Dermis microvascular lymphatic vessel endothelial cell (primary cell): ENCODE measurements at places on chromosomes 13 and 19. TPM values are rescaled to one million over a fixed set of nuclear protein-coding genes. Genes with fewer than 3 reads are reported as not detected.

OR10H2 gene
- total RNA-seq = not detected in 2 replicates

PSG7 gene
- total RNA-seq = under 0.01 TPM in 1 of 2 replicates, not detected in the other

HIPK4 gene
- under 0.01 TPM in 2 replicates for total RNA-seq

IRGC gene
- not detected in 2 replicates for total RNA-seq

RASGRP4 gene
- not detected in 2 replicates for total RNA-seq

SLC17A7 gene
- 0.13 TPM in 2 replicates for total RNA-seq

LSR gene
- 0.25 and 0.26 TPM in 2 replicates for total RNA-seq

C1QTNF9B gene
- total RNA-seq = not detected in 2 replicates

NLRP12 gene
- 0.51 and 0.76 TPM in 2 replicates for total RNA-seq

RAB3D gene
- total RNA-seq = 34.7 and 35.5 TPM in 2 replicates

GRIK5 gene
- under 0.01 TPM in 1 of 2 replicates, not detected in the other for total RNA-seq

POGLUT2 gene
- 14.5 and 19.5 TPM in 2 replicates for total RNA-seq

GRCh38 chr19:16290692-16291091 lies 33.9 kb upstream of the KLF2 start:
- peak; percentile 94 for DNase-seq

DNA sequence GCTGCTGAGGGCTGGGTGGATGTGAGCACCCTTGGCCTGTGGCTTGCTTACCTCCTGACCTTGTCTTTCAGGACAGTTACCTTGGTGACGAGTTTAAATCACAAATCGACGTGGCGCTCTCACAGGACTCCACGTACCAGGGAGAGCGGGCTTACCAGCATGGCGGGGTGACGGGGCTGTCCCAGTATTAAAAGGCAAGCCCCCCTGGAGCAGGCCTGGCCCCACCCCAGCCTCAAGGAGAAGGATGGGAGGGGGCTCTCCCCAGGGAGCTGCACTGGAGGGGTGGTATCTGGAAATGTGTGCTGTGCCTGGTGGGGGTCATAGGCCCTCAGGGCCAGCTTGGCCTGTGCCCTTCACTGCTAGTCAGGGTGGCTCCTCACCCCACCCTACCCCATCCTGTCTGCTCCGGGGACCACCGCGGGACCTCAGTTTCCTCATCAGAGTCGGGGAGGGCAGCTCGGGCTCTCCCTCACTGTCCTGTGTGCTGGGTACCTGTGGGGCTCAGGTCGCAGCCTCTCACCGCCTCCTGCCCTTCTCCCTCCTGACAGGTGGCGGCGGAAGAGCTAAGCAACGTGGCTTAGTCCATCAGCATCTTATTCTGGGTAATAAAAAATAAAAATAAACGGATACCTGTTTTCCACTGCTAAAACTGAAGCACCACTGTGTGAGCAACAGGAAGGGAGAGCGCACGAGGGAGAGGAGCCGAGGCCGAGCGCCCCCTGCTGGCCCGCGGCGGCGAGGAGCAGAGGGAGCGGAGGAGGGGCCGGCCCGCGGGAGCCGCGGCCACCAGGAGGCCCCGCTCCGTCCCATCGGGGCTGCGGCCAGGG lies 29.8 kb downstream of the CERS1 start:
- peak; percentile 67 for DNase-seq

DNA sequence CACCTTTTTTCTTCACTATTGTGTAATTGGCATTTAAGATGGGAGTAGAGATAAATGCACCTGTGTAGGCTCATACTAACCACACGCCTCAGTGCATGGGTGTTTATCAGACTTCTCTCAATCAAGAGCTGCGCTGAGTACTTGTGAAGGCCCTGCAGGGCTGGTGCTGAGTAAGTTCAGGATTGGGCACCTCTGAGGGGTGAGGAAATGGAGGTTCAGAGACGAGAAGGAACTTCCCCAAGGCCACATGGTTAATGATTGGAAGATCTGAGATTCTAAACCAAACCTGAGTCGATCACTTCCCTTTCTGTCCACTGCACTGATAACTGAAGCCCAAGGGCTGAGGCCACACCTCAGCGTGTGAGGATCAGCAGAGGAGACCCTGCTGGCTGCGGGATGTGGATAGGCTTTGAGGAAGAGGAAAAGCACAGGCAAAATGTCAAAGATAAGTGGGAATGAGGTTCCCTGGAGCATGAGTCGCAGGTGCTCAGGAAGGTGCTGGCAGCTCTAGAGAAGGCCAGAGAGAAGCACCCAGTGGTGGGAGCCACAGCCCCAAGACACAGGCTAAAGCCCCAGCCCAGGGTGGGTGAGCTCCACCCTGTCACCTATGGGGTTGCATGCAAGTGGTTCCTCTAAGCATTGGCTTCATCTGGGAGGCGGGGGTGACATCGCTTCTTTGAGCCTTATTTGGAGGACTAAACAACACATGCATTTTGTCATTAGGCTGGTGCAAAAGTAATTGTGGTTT lies 32.3 kb upstream of the GJB6 start:
- DNase-seq = no peak

- no peak for DNase-seq
Measured at GRCh38 chr19:29422486-29423085, 103.2 kb upstream of the VSTM2B start.

- no peak for DNase-seq
Measured at GRCh38 chr19:48509467-48510194, 2.0 kb downstream of the LMTK3 start.

DNA sequence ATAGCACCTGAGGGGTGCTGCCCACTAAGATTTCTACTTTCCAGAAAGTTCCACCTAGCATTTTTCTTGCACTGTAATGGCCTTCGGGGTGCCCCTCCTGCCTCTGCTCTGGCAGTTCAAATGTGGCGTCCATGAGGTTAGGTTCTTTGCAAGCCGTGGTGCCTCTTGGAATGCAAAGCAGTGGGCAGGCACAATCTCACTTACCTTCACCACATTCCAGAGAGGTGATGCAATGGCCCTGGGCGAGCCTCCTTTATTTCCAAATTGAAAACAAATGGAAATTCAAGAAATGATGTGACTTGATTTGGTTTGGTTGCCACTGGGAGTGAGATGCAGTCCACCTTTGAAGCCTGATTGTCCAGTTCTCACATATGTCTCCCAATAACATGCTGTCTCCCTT lies 46.9 kb downstream of the FGF9 start:
- no peak for DNase-seq

GRCh38 chr19:28836421-28836820 lies 376.5 kb downstream of the UQCRFS1 start:
- no peak for DNase-seq

DNA sequence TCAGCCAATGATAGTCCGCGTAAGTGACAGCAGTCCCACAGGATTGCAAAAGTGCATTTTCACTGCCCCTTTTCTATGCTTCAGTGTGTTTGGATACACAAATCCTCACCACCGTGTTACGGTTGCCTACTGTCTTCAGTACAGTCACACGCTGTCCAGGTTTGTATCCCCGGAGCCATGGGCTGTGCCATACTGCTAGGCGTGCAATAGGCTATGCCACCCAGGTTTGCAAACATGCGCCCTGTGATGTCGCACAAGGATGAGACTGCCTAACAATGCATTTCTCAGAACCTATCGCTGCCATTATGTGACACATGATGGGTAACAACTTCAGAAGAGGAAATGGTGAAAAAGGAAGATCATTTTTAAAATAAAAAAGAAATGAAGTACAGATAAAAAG lies 16.8 kb upstream of the ADPRHL1 start:
- no peak for DNase-seq

DNA sequence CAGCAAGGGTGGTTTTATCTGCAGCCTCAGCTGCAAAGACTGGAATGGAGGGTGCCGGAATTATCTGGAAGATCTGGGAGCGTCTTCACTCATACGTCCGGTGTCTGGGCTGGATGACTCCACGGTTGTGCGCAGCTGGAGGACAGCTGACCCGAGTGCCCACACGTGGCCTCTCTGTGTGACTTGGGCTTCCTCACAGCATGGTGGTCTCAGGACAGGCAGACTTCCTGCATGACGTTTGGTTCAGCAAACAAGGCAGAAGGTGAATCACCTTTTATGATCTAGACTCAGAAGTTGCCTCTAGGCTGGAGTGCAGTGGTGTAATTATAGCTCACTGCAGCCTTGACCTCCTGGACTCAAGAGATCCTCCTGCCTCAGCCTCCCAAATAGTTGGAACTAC lies 33.2 kb downstream of the CACNG6 start:
- DNase-seq = no peak

- DNase-seq = no peak
Measured at GRCh38 chr19:7867092-7867844, 6.9 kb downstream of the PRR36 start.

- no peak for DNase-seq
Measured at GRCh38 chr13:24252136-24252535, 57.2 kb upstream of the C1QTNF9 start.

DNA sequence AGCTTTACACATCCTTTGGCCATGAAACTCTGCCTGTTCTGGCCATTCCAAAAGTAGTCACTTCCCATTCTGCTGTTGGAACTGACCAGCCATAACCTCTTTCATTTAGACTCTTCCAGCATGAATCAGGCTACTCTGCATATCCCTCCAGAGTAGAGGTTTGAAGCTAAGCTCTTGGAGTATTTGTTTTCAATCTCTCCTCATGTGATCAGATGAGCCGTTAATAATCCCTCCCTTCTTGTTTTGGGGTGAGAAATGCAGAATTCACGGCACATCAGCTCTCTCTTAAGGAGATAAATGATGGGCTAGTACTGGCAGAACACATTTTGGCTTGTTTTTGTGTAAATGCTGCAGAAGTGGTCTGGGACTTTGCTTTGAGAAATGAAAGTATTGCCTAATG lies 519.9 kb downstream of the PCDH17 start:
- DNase-seq = no peak

DNA sequence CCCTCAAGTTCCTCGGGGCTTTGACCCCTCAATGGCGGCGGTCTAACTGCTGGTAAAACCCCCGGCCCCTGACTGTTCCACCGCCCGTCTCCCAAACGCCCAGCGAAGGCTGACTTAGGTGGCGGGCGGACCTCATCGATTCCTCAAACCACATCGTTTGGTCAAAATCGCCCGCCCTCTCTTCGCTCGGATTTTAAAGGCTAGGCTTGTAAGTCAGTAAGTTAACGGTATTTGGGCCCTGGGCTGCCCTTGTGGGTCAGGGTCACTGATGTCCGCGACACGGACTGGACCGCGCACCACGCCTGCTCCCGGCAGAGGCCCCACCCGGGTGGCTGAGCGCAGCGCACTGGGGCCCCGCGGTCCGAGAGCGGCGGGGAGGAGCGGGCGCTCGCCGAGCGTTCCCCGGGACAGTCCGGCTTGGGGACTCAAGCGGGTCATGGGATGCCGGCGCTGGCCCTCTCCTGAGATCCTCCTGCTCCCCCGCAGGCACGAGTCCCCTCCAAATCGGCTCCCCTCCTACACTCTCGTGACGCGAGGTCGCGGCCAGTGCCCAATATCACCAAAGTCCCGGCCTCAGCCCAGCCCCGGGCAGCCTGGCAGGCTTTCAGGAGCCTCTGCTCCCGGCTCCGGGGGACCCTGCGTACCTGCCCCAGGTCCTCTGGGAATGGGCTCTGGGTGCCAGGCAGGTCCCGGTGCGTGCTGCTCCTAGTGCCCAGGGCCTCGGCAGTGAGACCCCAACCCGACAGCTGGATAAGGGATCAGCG lies 1.0 kb downstream of the FLT1 start:
- DNase-seq = peak; percentile 35

- DNase-seq = no peak
Measured at GRCh38 chr13:101728021-101728420, 275.5 kb downstream of the ITGBL1 start.

DNA sequence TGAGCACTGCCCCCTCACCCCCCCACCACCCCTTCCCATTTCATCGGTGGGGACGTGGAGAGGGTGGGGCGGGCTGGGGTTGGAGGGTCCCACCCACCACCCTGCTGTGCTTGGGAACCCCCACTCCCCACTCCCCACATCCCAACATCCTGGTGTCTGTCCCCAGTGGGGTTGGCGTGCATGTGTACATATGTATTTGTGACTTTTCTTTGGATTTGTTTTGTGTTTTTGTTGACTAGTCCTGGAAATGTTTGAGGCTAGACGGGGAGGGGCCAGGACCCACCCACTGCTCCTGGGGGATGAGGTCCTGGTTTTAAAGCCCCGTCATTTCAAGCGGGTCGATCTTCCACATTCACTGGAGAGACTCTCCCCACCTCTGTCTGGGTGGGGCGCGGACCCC lies 3.0 kb upstream of the TEKTIP1 start:
- DNase-seq = no peak

- peak; percentile 11 for DNase-seq
Measured at GRCh38 chr19:40322271-40322610, 26.0 kb downstream of the C19orf47 start.
